ENCODE measurements at places on chromosomes 3 and 15.

- ATAC-seq = peak; percentile 34
Measured at GRCh38 chr3:80097674-80098073, 329.9 kb upstream of the ROBO1 start.

GRCh38 chr15:85625856-85626255 is 168.9 kb downstream of the KLHL25 start:
- ATAC-seq = peak; percentile 29

GRCh38 chr3:71110385-71111222 is 472.9 kb downstream of the FOXP1 start:
- no peak for ATAC-seq

GRCh38 chr15:85972805-85973540 is 106.7 kb upstream of the AGBL1 start:
- no peak for ATAC-seq

DNA sequence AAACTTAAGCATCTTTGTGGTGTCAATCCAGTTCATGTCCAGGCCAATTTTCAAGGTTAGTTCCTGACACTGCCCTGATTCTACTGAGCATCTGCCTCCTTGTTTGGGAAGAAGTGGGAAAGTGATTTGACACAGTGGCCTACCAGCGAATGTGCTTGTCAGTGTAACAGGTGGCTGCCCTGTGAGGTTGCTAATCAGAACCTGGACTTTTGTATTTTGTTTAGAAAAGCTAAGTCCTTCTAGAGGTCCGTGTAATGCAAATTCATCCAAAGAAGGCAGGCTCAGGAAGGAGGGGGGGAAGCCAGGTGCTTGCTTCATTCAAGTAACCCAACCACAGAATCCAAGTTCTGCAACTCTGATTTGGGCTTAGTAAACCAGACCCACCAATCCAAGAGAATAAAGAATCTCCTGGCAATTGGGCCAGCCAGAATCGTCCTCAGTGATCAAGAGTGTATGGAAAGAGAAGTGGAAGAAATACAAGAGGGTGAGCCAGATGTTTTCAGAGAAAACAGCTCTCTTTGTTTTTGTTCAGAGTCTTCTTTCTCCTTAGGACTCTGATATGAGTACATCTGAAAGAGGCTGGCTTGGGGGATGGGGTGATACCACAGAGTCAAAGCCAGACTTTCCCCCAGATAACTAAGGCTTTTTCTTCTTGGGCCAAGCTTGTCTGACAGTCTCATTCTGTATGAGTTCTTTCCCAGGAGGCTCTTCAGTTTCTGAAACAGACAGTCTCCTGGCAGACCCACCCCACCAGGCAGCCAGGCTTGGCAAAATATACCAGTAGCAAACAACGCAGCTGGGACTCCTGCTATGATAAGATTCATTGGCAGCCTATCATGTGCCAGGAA is 508.9 kb upstream of the TBL1XR1 start:
- no peak for ATAC-seq

GRCh38 chr3:133049491-133049890 is 11.3 kb downstream of the TMEM108 start:
- ATAC-seq = peak; percentile 78

DNA sequence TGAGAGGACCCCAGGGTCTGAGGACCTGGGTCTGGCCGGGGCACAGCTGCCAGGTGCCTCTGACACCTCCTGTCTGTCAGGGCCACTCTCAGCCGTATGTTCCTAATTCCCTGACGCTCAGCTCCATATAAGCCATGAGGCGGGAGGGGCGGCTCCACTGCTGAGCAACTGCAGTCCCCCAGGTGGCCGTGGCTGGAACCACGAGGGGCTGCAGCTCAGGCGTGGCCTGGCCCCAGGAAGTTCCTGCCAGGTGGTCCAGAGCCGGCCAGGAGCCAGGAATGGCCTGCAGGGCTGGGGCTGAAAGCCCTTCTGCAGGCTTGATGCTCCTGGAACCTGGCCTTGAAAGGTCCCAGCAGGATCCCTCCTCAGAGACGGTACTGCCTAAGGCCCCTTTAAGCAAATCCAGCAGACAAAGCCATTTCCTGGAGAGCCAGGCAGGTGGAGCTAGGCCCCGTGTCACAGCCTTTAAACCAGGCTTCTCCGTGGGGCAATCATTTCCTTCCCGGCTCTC is 118.0 kb downstream of the CHSY1 start:
- ATAC-seq = no peak

DNA sequence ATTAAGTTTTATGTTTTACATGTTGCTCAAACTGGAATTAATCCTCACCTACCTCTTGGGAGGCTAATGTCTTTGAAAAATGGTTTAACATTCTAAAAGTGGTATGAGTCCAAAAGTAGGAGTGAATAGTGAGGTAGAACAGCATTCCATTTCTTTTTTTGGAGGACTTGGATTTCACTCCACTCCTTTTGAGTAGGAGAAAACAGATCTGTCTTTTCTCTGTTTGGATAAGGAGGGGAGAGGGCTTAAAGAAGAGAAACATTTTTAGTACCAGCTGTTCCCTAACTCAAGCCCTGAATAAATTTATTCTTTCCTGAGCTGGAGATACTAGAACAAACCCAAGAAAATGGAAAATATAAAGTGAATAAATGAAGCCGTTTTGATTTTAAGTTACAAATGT is 687.9 kb downstream of the MECOM start:
- ATAC-seq = no peak

DNA sequence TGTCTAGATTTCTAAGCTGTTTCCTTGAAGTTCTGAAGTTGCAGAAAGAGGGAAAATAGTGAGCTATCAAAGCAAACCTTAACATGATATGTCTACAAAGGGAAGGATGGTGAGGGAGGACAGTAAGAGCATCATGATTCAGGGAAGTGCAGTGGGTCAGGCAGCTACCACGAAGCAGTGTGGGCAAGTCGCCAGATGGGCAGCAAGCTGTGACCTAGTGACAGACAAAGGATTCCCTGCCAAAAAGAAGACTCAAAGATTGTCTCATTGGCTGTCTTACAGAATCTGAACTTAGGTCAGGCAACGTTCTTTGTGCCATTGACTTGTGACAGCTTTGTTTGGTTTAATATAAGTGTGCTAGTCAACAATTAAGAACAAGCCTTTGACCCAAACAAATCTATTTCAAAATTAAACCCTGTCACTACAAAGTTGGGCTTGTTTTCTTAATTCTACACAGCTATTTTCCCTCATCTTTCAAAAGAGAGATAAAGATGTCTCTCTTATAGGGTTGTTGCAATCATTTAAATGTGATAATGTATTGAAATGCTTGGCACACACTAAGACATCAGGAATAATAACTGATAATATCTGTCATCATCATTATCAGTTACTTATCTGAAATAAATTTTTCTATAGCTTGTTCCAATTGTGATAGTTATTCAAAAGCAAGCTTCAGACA is 153.3 kb downstream of the ECT2 start:
- no peak for ATAC-seq

- no peak for ATAC-seq
Measured at GRCh38 chr3:99607151-99607550, 31.2 kb upstream of the COL8A1 start.

DNA sequence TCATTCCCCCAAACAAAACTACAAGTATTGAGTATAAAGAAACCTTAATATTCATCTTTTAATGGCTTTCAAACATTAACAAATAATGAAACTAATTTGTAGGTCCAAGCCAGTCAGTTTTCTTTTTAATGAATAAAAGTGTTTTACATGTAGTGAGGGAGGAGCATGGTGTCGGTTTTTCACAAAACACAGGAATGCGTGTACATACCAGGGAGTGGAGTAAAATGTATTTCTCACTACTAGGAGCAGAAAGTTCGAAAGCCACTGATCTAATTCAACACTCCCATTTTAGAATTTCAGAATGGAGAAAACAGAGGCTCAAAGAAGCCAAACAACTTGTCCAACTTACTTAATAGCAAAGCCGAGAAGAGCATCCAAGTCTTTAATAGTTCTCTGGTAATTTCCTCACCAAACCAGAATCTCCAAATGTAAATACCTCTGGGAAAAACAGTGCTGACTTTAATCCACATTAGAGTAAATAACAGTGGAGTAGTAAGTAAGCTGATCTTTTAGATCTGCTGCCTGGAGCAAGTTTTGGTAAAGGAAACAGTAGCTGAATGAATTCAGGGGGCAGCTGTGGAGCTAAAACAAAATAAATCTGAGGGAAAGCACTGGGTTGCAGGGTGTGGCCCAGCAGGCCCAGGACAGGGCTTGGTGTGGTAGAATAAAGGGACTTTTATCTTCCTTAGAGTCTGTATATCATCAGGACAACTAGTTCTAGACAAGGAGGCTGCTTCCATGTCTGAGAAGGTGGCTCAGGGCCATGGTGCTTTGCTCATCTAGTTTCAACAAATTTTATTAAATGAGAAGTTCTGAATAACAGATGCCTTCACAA is 7.9 kb downstream of the ANP32A start:
- peak; percentile 14 for ATAC-seq

DNA sequence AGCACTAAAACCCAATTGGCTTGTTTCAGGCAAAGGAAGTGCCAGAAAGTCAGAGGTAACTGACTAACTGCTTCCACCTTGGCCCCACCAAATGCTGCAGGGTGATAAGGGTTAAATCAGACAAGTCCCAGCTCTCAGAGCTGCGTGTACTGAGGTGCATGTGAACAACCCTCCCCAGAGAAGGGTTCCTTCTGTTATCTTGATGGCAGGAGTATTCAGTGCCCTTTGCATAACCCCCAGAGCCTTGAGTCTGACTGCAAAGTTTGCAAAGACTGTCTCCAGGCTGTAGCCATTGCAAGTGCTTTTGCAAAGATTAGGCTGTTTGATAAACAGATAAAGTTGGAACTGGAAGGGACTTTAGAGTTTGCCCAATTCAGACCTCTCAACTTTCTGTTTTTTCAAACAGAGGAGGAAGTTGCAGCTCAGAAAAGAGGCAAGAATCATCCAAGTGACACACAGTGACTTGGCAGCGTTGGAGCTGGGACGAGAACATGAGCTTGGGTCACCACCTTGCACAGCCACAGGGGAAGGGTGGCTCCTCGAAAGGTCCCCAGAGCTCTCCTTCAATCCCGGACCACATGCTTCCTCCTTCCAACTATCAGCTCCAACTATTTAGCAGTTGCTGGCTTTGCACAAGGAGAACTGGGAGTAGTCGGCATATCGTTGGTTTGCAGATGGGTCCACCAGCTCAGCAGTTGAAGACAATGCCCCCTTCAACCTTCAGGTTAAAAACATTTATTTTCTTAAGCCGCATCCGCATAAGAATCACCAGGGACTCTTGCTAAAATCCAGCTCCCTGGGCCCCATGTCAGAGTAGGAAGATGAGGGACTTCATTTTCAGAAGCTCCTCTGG is 224.8 kb upstream of the HES1 start:
- ATAC-seq = no peak

DNA sequence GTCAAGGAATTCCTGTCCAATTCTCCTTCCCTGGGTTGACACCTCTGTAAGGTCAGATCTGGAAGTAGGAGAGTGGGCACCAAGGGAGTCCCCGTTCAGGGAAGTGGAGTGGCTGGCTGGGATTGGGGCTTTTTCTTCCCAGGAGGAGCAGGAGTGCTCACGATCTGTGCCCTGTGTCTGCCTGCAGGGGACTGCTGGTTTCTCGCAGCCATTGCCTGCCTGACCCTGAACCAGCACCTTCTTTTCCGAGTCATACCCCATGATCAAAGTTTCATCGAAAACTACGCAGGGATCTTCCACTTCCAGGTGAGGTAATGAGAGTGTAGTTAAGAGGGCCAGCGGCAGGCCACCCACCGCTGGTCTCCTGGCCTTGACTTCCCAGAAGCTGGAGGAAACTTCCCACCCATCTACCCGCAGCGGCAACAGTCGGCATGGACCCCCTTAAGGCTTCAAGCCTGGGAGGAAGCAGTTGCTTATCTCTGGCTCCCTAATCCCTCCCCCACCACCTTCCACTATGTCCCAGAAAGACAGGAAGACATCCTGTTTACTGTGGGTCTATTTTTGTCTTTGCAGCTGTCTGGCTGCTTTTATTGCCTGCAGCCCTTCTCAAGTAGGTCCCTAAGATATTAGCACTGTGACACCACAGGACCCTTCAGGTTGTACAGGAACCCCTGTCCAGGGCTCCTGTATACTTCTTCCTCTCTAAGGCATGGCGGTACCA is 26.8 kb downstream of the CAPN3 start:
- no peak for ATAC-seq

DNA sequence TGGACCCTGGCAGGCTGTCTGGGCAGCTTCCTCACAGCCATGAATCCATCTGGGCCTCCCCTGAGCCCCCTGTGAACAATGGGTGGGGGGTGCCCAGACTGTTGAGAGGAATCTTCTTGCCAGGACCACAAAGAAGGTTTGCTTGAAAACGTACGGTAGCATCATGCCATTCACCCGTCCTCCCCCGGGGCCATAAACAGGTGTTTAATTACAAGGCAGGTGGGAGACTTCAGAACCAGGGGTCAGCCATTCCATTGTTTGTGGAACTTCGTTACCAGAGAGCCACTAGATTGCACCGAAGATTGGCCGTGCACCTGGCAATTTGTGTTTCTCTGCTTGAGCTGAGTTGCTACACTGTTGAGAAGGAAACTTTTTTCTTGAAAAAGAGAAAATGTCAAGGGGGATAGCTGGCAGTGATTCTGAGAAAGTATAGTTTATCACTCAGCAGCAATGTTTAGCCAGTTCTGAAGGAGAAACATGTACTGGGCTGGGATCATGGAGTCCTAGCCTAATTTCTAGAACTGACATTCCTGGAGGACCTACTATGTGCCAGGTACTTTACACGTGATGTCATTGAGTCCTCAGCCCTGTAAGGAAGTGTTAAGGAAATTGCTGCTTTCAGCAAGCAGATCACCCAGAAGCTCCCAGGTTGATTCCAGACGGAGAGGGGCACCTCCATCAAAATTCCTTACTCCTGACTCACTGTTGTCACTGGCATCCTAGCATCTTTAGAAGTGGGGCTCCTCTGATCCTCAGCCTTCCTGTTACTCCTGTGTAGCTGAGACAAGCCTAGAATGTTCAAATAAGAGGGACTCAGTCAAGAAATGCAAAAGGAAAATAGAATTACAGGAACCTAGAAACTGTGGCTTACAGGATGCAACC is 103.8 kb upstream of the UBE2E1 start:
- ATAC-seq = peak; percentile 88

GRCh38 chr3:149571381-149571780 is 86.4 kb downstream of the WWTR1 start:
- no peak for ATAC-seq

DNA sequence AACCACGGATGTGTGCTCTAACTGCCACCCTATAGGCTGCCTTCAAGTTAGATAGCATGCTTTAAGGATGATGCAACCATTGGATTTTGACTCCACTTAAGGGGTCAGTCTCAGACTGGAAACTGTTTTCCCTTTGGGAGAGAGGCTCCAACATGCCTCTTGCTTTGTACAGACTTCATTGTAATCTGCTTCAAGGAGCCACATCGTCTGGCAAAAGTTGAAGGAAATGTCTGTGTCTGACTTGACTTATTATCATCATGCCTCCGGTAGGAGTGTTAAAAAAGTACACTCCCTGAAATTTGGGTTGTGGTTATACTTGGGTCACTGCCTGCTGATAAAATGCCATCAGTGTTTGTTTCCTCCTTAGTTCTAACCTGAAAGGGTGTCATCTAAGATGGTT is 245.4 kb upstream of the CDIN1 start:
- peak; percentile 54 for ATAC-seq

DNA sequence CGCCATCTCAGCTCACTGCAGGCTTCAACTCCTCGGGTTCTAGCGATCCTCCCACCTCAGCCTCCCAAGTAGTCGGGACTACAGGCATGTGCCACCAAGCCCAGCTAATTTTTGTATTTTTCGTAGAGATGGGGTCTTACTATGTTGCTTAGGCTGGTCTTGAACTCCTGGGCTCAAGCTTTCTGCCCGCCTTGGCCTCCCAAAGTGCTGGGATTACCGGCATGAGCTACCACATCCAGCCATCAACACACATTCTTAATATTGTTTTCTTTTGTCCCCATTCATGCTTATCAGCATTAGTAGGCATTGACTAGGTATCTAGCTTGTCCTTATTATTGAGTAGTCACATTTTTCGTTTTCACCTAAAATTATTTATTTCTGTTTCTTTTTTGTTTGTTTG is 168.3 kb downstream of the GHSR start:
- ATAC-seq = peak; percentile 17

Measured in SK-N-SH treated with all-trans-retinoic acid at 6 μM for 48 hours (cell line).